ENCODE measurements at places on chromosomes 7 and 10.

GRCh38 chr10:74342991-74343390, 192.0 kb downstream of the ADK start:
- DNase-seq, result no peak

DNA sequence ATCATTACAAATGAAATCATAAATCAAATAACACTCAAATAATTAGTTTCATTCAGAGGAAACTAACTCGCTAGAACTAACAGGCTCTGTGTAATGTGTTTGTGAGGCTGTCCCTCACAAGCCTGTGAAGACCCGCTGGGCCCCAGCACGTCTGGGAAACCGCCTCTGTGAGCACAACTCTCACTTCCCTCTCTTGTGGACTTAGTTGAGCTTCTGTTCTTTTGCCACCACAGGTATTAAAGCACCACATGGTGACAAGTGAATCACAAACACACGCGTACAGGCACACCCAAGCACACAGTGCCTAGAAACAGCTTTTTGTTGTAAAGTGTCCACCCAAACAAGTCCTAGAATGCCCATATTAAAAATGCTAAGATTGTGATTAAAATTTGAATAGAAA, 51.0 kb downstream of the ZNF777 start:
- DNase-seq, result no peak

DNA sequence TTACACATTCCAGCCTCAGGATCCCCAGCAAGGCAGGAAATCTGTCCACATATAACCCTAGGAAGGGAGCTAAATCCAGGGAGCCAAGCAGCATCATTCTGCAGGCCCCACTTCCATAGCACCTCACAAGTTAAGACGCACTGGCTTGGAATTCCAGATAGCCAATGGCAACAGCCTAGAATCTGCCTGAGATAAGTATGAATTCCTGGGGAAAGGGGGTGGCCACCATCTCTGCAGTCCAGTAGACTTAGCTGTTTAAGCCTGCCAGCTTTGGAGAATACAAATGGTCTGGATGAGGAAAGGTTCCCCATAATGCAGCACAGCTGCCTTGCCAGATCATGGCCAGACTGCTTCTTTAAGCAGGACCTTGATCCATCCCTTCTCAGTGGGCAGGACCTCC, 179.4 kb upstream of the PRSS1 start:
- DNase-seq, result no peak

GRCh38 chr7:47636433-47637175, 54.7 kb upstream of the TNS3 start:
- no peak for DNase-seq

- no peak for DNase-seq
Observed at GRCh38 chr7:122018032-122018431, 126.0 kb downstream of the AASS start.

- no peak for DNase-seq
Observed at GRCh38 chr7:81908220-81908619, 138.4 kb upstream of the HGF start.

- no peak for DNase-seq
Observed at GRCh38 chr10:70474780-70475179, 3.8 kb upstream of the PALD1 start.

GRCh38 chr7:14381936-14382335, 392.5 kb upstream of the ETV1 start:
- DNase-seq, result peak; percentile 71

DNA sequence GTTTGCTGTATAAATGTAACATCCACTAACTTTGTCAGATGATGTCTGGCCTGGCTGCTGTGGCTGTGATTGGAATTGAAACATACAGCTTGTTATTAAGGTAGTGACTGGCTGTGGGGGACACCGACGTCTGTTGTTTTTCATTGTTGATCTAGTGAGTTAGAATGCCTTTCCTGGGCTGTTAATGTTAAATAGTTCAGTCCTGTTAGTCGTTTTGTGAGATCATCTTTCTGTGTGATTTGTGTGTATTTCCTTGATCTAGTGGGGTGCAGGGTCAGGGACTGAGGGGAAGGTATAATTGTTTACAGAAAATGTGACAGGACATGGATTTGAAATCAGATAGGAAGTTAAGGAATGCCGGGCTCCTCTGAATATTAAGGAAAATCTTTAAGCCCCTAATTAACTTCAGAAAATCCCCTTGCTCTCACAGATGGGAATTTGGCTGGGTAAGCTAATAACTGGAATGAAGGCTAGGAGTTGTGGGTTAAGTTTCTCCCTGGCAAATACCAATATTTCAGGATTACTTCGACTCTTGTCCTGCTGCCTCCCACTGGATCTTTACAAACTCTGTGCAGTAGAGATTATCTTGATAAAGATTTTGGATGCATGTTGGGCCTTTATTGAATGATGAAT, 163.1 kb downstream of the AUTS2 start:
- no peak for DNase-seq

GRCh38 chr7:77393261-77393660, 22.9 kb downstream of the GSAP start:
- no peak for DNase-seq

DNA sequence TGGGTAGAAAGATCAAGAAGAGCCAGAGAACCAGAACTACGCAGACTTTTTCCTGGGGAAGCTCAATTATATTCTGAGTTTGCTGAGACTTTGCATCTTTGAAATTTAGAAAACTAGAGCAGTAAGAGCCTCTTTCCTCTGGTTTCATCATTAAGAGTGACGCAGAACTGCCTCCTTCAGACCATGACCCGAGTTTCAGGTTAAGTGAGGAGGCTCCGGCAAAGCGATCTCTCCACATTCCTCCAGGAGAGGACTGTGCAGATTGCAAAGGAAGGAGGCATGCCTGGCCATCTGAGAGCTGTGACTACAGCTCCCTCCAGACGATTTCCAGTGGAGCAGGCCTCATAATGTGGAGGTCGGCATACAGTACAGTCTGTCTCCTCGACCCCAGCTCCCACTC, 115.8 kb upstream of the LANCL2 start:
- no peak for DNase-seq

GRCh38 chr7:36650766-36651312, 73.5 kb downstream of the AOAH start:
- DNase-seq, result no peak

GRCh38 chr10:126387041-126387921, 996 bp downstream of the ADAM12 start:
- DNase-seq, result peak; percentile 38

- no peak for DNase-seq
Observed at GRCh38 chr7:130419658-130420057, 21.2 kb downstream of the CEP41 start.

- no peak for DNase-seq
Observed at GRCh38 chr10:123136806-123137642, 1.3 kb downstream of the HMX3 start.

All from NCI-H2171 (cell line).